CD4-positive, alpha-beta T cell treated with Interleukin-15 for 1 hour (primary cell): ENCODE measurements at places on chromosomes 6 and 20.

DNA sequence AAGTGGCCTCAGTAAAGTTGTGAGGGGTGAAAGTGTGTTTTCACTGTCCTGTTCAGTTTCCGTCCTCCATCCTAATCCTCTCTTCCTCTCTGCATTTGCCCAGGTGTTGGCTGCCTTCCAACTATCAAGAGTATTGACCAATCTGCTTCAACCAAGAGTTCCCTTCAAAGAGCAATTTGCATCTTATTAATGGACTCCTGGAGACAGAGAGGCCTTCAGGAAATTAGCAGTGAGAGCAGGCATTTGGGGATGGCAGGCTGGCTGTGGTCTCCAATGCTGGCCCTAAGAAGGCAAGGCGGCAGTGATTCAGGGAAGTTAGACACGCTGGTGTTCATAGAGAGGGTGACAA, 77.2 kb downstream of the GPR6 start:
- DNase-seq: no peak

DNA sequence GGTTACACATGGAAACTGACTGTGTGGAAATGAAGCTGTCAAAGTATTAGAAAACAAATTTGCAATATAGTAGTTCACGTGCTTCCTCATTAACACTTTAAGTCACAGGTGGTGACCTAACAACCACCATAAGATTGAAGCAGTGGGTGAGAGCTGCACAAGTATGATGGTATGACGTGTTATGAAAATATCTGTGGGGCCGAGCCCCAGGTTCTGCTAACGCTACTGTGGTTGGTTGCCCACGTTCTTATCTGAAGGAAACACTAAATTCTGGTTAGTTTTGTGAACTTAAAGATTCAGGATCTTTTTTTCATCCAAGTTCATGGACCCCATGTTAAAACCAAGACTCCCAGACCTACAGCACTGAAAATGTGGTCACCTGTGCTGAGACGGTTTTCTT, 243.0 kb upstream of the RIN2 start:
- DNase-seq: no peak

DNA sequence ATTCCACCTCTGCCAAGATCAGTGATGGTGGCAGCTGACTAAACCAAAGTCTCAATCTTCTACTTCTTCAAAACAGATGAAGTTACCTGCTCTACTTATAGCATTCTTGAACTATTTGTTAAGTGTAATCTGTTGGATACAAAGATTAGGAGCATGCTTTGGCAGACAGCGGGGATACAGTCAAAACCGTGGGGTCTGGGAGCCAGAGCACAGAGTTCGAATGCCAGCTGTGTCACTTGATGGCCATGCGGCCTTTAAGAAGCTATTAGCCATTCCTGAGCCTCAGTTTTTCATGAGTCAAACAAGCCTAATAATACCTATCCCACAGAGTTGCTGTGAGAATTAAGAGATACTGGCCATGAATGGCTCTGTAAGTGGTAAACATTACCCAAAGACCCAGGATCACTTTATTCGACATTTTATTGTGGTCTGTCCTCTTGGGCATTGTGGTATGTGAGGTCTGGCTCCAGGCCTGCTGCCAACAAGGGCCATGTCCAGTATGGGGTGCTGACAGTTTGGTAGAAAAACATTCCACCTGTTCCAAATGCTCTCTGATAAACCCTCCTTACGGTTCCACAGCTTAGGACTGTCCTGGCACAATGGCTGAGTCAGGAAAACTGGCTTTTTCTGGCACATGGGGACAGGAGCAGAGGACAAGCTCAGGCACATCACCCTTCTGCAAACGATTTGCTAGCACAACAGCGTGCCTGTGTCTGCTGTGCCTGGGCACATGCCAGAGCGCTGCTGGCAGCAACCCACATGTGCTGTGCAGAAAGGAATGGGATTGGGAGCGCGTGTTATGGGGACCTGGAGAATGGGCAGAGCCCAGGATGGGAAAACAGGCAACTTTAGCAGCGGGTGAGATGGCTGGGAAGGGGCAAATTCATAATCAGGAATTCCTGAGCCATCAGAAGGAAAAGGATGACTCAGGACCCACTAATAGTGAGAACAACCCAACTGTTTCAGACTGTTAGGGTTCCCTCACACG, 15.7 kb upstream of the FAM83C start:
- DNase-seq: no peak

DNA sequence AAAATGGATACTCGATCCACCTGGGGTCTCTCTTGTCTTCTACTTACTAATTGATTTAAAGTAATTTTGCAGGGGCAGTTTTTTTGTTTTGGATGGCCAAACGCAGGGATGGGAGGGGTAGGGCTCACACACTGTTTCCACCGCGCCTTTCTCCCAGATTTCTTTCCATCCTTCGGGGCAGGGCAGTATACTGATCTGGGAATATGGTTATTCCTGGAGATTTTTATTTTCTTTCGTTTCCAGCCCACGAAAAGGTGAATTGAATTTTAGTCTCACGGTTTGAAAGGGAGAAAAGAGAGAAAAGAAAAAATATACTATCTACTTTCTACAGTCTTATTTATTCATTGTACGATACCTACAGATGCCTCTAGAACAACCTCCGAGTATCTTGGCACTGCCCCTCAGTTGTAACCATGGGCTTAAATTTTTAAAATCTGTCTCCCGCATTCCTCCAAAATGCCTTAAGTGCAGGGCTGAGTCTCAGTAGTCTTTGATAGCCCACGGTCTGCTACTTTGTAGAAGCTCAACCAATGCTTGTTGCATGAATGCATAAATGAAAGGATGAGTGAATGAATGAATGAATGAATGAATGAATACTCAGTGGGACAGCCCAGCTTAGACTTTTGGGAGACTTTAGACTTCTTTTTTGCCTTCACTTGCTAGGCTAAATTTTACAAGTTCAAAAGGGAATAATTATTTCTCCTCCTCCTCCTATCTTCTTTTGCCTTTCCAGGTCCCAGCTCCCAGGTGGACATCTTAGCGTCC, 18.1 kb upstream of the TRIM27 start:
- no peak for DNase-seq

- DNase-seq: no peak
Observed at GRCh38 chr6:125811259-125811658, 20.5 kb downstream of the NCOA7 start.

- DNase-seq: no peak
Observed at GRCh38 chr6:95431637-95432228, 145.6 kb upstream of the MANEA start.
